ENCODE measurements at places on chromosomes 2 and 18.

- no peak for DNase-seq
Observed at GRCh38 chr18:56542476-56542875, 95.9 kb downstream of the TXNL1 start.

DNA sequence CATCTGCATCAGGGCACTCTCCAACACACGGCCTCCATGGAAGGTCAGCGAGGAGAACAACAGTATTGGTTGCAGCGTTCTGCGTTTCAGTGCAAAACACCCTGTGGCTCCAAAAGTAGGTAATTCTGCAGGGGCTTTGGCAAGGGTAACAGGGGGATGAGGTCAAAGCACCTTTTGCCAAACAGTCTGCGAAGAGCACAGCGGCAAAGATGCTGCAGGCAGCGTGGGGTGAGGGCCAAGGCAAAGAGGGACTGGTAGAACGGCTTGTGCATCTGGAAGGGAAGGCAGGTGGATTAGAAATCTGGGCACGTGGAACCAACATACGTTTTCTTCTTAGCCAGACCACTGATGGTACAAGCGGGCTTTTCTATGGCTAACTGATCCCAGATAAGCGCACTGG is 26.6 kb upstream of the GBX2 start:
- DNase-seq: no peak

DNA sequence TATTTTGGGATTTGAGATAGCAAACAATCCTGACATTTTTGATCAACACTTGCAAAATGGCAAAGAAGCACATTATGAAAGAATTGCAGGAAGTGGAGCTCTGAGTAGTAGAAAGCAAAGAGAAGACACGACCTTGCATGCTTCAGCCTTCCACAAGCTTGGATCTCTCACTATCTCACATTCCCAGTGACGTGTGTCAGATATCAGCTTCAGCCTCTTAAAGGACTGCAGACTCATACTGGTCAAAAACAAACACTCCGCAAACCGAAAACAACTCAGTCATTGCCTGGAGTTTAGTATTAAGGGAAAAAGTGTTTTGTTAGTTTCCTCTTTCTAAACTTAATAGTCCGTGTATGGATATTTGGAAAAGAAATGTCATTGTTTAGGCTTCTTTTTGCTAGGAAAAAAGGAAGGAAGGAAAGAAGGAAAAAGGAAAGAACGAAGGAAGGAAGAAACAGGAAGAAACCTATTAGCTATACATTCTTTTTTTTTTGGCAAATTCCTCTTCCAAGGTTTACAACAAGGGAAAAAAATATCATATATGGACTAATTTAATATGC is 32.6 kb upstream of the SLC40A1 start:
- DNase-seq: no peak

DNA sequence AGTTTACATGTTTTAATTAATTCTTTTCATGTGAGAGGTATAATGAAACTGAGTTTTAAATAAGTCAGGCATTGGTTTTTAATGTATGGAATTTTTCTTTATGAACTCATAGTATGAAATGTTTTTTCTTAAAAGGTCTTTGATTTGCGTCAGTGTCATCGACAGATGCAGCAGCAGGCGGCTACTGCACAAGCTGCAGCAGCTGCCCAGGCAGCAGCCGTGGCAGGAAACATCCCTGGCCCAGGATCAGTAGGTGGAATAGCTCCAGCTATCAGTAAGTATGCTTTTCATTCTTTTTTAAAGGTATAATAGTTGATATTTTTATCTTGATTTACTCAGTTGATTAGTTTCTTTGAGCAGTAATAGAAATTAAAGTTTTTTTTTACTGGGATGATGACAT is 46.5 kb downstream of the SMAD4 start:
- no peak for DNase-seq
